ENCODE measurements at places on chromosomes 3 and 15.

DNA sequence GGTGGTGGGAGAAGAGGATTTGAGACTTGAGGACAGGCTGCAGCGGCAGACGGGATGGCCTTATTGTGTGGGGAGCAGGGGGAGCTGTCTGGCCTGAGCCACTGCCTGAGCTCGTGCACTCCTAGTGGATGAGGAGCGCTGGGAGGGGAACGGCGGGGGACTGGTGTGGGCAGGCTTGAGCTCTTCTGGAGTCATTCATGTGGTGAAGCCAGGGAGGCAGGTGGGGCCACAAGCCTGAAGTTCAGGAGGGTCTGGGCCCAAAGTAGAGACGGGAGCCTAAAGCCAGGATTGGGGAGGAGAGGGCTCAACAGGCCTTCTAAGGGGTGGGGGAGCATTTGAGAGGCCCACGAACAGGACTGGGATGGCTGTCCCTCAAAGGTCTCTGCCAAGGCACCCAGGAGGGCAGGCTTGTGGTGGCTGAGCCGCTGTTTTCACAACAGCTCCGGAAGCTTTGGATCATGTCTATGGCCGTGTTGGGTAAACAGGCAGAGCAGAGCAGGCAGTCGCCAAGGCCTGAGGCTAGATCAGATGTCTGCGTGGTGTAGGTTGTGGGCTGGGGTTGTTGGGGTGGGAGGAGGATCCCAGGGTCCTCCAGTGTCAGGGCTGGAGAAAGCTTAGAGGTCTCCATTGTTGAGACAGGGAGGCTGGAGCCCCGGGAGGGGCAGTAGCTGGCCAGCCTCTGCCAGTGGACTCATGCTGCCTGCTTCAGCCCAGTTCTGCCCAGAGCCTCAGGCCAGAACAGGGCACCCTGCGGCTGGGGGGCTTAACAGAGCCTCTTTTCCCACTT lies 8.2 kb downstream of the PRKCD start:
- DNase-seq: no peak

DNA sequence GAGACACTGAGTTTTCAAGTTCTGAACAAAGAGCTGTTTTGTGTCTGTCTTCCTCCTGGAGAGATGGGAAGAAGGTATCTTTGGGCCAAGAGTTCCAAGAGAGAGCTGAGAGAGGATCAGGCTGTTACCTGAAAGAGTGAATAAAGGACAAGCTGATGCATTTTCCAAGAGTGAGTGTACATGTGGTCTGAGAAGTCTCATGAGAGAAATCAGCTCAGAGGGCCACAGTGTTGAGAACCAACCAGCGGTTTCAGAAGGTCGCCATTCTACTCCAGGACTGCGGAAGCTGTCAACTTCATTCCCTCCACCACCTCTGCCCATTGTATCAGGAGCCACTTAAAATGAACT lies 42.7 kb upstream of the PPP2R3A start:
- no peak for DNase-seq

DNA sequence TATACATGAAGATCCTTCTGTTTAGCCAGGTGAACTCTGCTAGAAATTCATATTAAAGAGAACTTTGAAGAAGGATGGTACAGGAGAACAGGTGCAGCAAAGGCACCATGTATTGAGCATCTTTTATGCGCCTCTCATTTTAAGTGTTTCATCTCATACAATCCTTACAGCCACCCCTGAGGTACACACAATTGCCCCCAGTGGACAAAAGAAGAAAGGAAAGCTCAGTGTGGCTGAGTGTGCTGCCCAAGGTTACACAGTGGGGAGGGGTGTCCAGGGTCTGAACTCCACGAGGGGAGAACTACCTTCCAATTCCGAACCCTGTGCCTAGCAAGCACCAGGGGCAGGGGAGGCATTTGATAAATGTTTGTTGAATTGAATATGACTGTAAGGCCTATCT lies 98.6 kb downstream of the MECOM start:
- no peak for DNase-seq

- DNase-seq: no peak
Observed at GRCh38 chr3:13854492-13854891, 25.4 kb downstream of the WNT7A start.

- DNase-seq: no peak
Observed at GRCh38 chr3:103918336-103918735, 1448.4 kb upstream of the ALCAM start.

DNA sequence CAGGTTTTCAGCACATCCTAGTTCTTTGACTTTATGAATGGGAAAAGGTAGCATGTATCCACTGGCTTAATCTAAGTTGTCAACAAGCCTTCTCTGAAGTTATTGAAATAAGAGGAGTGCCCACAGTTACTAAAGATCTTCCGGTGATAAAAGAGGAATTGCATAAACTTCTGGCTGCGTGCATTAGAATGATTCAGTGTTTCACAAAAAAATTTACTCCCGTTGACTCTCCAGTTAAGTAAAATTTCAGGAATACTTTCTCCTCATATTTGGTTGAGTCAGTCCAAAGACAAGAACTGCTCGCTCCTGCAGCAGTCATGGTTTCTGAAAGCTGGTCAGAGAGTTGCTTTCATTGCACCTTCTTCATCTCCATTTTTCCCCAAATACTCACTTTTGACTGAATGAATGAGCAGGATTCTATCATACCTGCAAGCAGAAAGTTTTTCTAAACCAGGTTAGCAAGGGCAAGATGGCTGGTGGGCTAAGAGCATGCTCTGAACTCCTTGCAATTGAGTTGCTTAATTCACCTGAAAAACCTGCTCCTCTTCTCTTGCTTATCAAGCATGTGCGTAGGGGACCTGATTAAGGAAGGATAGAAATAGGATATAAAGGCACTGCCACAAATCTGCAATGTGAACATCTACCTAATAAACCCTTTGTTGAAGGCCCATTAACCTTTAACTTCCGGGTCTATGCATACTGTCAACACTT lies 64.2 kb upstream of the TIMP4 start:
- no peak for DNase-seq

DNA sequence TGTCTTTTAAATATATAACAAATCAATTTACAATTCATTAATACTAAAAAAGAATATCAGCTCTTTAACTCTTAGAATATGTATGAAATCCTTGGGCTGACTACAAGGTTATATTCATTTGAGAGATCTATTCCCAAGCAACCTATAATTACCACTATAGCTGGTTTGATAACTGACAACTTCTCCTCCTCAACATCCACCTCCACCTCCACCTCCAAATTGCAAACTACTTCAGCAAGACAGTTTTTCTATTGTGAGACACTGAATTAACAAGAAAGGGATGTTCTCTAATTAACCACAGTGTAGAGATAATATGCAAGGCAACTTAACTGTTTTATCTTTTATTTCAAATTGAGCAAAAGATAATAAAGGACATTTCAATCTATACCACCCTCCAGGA lies 284.8 kb upstream of the ARL6 start:
- DNase-seq: no peak

- DNase-seq: peak; percentile 67
Observed at GRCh38 chr15:60326824-60327654, 70.7 kb downstream of the ANXA2 start.

- no peak for DNase-seq
Observed at GRCh38 chr3:148551767-148552260, 145.9 kb upstream of the AGTR1 start.

GRCh38 chr15:79170256-79170664 lies 79.7 kb upstream of the RASGRF1 start:
- no peak for DNase-seq

GRCh38 chr3:125042725-125043406 lies 12.9 kb downstream of the HEG1 start:
- DNase-seq: no peak

- peak; percentile 23 for DNase-seq
Observed at GRCh38 chr15:35519541-35520149, 26.3 kb downstream of the DPH6 start.

- peak; percentile 24 for DNase-seq
Observed at GRCh38 chr3:45509038-45509767, 85.3 kb upstream of the LIMD1 start.

DNA sequence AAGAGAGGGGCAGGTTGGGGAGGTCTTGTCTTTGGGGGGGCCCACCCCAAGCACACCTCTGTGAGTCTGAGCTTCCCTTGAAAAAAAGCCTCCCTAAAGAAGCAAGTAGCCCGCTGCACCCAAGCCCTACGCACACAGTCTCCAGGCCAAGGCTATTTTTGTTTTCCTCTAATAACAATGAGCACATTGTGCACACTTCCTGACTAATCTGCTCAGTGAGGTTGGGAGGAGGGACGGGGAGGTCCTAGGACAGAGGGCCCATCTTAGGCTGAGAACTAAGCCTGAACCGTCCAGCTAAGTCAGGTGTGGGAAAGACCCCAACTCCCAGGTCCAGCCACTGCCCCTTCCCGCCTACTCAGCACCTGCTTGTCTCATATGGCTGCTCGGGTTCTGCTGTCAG lies 87.2 kb downstream of the HMG20A start:
- no peak for DNase-seq

DNA sequence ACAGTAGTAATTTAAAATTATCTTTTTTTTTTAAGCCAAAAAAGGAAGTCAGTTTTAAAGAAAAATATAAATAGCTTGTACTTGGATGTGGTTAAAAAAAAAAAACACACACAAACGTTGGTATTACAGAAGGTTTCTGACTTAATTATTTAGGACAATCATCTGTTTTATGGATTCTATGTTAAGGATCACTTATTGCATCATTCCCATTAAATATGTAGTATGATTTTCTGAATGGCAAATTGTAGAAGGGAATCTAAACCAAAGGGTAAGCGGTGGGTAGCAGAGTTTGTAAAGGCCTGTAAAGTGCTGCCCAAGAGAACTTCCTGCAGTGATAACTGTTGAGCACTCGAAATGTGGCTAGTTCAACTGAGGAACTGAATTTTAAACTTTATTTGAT lies 8.0 kb downstream of the SENP2 start:
- no peak for DNase-seq

DNA sequence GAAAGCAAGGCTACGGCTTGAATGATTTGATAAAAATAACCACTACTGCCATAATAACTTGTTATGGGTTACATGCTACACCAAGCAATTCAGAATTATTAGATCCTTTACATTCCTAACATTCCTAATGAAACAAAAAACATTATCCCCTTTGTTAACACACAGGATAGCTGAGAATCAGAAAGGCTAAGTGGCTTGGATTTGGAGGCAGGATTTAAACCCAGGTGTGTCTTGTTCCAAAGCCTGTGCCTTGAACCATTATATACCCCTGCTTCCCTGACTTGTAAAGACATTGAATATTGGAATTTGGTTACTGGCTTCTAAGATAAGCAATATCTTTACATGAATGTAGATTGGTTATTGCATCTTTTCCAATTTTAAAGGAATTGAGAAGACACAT lies 417.1 kb upstream of the GOLIM4 start:
- no peak for DNase-seq

DNA sequence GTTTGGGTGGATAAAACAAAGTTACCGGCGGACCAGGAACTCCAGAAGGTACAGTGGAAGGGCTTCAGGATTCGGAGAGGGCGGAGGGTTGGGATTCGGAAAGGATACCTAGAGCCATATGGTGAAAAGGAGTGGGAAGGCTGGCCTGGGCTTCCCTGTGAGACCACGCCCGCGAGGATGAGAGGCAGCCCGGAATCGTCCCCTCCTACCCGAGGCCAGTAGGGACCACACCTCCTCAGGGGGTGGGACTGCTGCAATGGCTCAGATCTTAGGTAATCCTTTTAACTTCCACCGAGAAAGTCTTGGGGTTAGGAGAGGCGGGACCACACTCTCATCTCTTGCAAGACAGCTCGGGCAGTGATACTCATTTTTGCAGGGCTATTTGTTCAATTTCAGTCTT lies 511.3 kb downstream of the OCA2 start:
- DNase-seq: no peak

DNA sequence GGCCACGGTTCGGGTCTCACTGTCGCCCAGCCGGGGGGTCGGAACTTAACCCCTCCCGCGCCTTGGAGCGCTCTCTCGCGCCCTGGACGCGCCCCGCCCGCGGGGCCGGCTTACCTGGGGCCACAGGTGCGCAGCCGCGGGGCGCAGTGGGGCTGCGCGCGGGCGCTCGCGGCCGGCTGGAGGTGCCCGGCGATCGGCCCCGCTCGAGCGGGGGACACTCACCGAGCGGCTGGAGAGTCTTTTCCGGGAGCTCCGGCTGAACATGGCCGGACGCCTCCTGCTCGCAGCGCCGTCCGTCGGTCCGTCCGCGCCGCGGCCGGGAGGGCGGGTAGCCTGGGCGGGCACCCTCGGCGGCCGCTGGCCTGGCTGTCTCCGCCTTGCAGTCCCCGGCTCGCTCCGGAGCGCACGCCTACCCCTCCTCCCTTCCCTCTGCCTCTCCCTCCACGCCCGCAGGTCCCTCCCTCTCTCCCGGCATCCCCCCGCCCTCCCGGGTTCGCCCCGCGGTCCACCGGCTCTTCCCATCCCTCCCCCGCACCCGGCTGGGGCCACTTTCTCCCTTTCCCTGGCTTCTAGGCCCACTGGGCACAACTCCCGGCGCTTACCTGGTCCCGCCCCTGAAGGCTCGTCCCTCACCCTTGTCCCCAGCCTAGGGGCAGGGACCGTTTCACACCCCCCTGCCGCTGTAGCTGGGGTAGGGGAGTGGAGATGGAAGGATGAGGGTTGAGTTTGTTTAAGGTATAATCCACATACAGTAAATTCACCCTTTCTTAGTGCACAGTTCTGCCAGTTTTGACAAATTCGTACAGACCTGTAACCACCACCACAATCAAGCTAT lies 220.1 kb upstream of the PRICKLE2 start:
- DNase-seq: peak; percentile 27

- DNase-seq: peak; percentile 22
Observed at GRCh38 chr3:23701716-23702597, 103.8 kb upstream of the UBE2E1 start.

- DNase-seq: no peak
Observed at GRCh38 chr3:99708207-99708745, 69.9 kb downstream of the COL8A1 start.

GRCh38 chr3:18245721-18246120 lies 179.4 kb downstream of the SATB1 start:
- DNase-seq: no peak

- no peak for DNase-seq
Observed at GRCh38 chr3:58427661-58428361, 5.8 kb downstream of the PDHB start.

GRCh38 chr3:181328346-181328745 lies 338.8 kb upstream of the DNAJC19 start:
- peak; percentile 84 for DNase-seq

- DNase-seq: no peak
Observed at GRCh38 chr3:16666206-16666605, 61.0 kb upstream of the DAZL start.

GRCh38 chr3:194404365-194405140 lies 5.5 kb upstream of the GP5 start:
- DNase-seq: peak; percentile 57

DNA sequence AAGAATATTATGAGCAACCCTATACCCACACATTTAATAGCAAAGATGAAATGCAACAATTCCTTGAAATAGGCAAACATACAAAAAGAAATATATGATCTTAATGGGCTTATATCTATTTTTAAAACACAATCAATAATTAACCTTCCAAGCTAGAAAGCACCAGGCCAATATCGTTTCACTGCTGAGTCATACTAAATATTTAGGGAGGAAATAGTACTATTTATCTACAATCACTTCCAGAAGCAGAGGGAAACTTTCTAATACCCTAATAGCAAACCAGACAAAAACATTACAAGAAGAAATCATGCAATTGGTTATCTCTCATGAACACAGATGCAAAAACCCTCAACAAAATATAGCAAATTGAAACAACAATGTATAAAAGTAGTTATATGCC lies 207.8 kb downstream of the MTHFS start:
- no peak for DNase-seq

Data from NCI-H1105 (cell line).